ENCODE measurements at places on chromosomes 11 and 22.

DNA sequence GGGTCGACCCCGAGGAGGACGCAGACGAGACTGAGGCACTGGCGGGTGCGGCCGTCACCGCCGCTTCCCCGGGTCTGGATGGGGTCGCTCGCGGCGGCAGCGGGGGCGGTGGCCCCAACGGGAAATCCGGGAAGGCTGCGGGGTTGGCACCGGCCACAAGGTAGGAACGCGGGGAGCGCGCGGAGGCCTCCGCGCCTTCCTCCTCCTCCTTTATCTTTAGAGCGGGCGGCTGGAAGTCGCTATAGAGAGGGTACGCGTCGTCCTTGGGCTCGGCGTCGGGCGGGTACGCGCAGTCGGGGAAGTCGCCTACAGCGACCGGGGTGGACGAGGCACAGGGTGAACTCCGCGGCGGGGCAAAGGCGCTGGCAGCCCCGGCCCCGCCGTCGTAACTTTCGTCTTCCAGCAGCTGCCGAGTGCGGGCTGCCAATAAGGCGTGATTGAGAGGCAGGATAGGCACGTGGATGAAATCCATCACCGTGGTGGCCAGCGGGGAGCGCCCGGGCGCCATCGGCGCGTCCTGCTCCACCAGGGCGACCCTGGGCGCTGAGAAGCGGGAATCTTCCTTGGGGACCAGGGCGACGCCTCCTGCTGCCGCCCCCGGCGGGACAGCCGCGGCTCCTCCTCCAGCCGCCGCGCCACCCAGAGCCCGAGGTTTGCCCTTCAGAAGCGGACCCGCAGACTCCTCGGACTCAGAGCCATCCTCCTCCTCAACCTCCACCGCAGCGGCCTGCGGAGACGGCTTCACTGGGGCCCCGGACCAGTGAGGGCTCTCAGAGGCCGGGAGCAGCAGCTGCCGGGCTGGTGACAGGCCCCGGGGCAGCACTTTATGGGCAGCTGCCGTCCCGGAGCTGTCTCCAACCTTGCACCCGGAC is 1.7 kb downstream of the PGR start:
- DNase-seq = no peak

- DNase-seq = no peak
These were observed 154.9 kb downstream of the TRPC6 start for GRCh38 chr11:101428918-101429317.

DNA sequence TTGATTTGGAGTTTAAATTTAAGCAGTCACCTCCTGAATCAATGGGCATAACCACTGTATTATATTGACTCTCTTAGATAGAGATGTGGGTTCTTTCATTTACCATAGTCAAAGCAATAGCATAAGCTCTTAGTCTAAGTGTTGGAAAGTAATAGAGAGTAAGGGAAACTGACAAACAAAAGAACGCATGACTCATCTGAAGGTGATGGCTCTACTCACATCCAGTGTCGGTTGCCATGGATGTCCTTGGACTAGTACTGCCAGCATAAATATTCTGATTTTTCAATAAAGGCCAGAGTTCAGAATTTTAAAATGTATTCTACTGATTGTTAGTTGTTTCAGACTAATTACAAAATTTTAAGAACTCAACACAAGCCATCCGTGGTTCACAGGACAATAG is 444.9 kb upstream of the DDI1 start:
- no peak for DNase-seq

DNA sequence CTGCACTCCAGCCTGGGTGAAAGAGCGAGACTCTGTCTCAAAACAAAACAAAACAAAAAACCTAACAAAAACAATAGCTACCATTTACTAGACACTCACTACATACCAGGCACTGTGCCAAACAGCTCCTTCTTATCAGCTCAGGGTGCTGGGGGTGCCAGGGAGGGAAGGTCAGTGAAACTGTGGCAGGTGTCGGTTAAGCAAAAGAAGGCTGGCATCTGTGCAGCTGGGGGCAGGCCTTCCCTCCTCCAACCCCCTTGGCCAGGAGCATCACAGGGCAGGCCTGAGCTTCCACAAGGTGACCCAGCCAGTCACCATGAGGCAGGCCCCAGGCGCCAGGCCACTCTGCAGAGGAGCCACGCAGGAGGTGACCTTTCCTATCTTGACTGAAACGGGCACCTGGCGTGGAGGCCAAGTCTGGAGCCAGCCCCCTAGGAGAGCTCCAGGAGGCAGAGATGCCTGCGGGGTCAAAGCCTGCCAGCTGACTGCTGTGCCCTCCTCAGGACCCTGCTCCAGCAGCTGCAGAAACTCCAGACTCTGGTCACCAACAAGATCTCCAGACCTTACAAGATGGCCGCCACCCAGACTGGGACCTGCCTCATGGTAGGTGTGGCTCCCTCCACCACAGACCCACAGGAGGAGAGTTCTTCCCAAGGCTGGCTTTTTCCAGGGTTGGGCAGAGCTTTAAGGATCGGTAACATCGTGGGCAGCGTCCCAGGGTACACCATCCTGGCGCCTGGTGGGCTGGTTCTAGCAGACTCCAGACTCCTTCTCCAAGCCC is 31.3 kb upstream of the DGKZ start:
- DNase-seq = no peak

GRCh38 chr22:49999063-49999945 is 13.3 kb downstream of the IL17REL start:
- DNase-seq = no peak

DNA sequence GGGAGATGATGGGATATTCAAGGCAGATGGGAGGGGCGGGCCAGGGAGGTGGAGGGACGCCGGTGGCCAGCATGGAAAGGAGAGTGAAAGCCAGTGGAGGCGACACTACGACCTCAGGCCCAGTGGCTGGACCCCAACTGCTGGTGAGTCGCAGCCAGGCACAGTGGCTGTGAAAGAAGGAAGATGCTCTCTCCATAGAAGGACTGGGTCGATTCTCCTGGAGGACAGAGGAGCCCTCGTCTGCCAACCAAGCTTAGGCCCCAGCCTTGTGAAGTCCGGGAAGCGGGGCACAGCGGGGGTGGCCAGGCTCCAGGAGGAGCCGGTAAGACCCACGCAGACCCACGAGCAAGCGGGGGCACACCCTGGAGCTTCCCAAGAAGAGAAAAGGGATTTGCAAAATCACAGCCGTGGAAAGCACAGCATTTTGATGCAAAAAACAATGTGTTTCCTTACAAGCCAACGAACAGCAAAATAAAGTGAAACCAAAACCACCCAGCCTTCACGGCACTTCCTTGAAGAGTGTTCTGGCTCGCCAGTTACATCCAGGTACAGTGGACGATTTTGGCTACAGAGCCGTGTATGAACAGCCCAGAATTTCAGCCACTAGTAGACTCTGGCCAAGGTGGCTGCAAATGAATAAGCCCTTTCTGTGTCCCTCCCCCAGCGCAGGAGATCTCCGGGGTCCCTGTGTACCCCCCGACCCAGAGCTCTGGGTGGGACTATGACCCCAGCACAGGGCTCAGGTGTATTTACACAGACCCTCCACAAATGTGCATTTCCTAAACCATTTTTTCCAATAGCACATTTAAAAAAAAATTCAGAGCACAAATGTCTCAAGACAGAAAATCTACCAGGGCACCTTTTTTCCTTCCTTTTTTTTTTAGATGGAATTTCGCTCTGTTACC is 96.9 kb downstream of the TRMU start:
- no peak for DNase-seq

DNA sequence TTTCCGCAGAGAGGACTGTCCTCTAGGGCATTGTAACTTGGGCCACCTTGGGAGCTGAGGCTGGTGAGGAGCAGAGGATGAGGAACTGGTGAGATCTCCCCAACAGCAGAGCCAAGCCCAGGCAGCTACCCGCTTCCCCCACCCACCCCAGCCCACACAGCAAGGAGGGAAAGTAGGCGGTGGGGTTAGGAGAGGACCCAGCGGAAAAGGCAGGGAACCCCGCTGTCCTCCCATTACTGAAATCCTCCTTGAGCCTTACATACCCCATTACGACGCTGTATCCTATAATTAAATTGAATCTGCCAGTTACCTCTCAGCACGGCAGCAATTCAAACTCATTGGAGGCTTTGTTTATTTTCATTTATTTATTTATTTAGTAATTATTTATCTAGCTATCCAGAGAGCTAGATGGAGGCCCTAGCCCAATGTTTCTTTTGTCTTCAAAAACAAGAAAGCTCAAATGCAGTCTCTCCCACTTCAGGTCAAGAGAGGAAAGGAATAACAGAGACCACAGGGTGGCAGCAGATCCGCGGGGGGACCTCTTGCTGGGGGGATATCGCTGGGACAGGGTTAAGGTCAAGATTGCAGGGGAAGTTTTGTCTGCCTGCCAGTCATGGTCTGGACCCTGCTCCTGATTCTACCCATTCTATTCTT is 218.0 kb downstream of the ST3GAL4 start:
- DNase-seq = no peak

GRCh38 chr11:91303749-91304148 is 920.9 kb upstream of the FAT3 start:
- no peak for DNase-seq

- no peak for DNase-seq
These were observed 56.0 kb upstream of the B3GNT6 start for GRCh38 chr11:76978239-76978638.
